ENCODE measurements at places on chromosomes 12 and 14. TPM values are rescaled to one million over a fixed set of nuclear protein-coding genes. Genes with fewer than 3 reads are reported as not detected.

The RNASE2 gene
- total RNA-seq: not detected

The PRR4 gene
- total RNA-seq: 2.6 TPM

The HOXC11 gene
- not detected for total RNA-seq

The A2M gene
- total RNA-seq: 0.12 TPM

The IL23A gene
- total RNA-seq: 20.1 TPM

The GZMB gene
- 692 TPM for total RNA-seq

The NTF3 gene
- total RNA-seq: not detected

GRCh38 chr12:57124261-57124877, 3.9 kb upstream of the LRP1 start:
- peak; percentile 80 for DNase-seq

- no peak for DNase-seq
Observed at GRCh38 chr14:90593254-90594040, 196.6 kb downstream of the CALM1 start.

- no peak for DNase-seq
Observed at GRCh38 chr12:131226345-131227265, 272.9 kb downstream of the ADGRD1 start.

DNA sequence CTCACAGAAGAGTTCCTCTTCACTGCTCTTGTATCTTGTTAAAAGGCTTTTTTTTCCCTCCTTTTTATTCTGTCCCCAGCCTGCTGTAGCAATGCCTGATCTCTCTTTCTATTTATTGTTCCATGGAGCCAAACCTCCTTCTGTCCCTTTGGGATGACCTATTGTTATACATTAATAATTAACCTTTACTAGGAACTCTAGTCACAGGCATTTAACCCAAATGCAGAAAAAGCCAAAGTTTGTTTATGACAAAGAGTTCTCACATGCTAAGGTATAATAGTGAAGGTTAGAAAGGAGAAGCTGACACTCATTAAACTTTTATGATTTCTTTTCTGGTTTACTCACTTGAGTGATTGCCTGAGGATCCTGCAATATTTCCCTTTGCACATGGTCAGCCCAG, 535.8 kb downstream of the NRXN3 start:
- no peak for DNase-seq

- no peak for DNase-seq
Observed at GRCh38 chr12:27229367-27229766, 14.7 kb upstream of the STK38L start.

- no peak for DNase-seq
Observed at GRCh38 chr14:54857830-54858269, 44.8 kb downstream of the GCH1 start.

DNA sequence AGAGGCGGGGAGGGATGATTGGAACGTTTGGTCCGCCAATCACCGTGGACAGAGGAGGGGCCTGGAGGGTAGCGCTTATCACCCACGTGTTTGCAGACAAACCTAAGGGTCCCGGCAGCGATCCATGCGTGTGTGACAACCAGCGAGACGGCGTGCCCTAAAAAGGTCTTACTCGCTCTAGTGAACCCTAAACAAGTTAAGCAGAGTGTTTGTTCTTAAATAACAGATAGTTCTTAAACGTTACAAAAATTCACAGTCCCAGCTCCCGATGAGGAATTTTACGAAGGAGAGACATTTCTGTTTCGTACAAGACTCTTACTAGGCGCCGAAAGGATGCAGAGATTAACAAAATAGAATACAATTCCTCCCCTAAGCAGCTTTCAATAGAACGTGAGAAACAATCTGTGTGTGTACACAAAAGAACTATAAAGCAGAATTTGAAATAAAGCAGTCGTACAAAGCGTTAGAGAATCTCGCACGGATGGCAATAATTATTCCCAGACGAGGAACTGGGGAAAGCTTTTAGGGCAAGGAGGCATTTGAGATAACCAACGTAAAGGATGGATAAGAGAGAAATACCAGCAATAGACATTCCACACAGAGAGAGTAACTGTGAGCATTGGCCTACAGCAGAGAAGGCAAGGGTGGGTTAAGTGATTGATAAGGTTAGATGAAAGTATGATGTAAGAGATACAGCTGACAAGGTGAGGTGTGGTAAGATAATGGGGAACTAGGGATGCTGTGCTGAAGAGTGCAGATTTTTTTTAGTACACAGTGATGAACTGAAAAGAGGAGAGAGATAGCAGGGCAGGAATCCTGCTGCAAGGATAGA, 831 bp upstream of the RPS6KA5 start:
- no peak for DNase-seq

DNA sequence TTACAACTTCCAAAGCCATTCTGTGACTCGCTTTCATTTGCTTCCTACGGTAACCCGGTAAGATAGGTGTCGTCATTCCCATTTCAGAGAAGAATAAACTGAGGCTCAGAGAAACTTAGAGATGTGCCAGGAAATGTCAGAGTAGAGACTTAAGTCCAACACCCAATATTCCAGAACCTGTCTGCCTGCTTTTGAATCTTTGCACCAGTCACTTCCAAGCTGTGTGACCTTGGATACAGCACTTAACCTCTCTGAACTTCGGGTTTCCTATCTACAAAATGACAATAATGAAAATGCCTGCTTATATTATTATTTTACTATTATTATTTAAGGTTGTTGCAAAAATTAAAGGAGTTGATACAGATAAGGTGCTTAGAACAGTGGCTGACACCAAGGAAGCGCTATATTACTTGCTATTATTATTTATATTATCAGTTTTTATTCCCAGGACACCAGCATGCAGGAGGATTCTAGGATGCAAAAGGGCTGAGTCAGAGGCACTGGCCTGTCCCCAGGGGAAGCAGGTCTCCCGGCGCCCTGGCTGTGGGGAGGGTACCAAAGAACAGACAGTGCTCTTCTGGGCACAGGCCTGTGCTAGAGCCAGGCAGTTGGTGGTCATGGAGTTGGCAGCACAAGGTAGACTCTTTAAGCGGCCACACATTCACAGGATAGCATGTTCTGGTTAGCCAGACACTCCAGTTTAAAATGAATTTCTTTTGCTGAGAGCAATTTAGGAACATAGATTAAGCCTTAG, 5.4 kb downstream of the HSPB8 start:
- no peak for DNase-seq

GRCh38 chr14:50000380-50001150, 107.7 kb downstream of the ARF6 start:
- peak; percentile 70 for DNase-seq

DNA sequence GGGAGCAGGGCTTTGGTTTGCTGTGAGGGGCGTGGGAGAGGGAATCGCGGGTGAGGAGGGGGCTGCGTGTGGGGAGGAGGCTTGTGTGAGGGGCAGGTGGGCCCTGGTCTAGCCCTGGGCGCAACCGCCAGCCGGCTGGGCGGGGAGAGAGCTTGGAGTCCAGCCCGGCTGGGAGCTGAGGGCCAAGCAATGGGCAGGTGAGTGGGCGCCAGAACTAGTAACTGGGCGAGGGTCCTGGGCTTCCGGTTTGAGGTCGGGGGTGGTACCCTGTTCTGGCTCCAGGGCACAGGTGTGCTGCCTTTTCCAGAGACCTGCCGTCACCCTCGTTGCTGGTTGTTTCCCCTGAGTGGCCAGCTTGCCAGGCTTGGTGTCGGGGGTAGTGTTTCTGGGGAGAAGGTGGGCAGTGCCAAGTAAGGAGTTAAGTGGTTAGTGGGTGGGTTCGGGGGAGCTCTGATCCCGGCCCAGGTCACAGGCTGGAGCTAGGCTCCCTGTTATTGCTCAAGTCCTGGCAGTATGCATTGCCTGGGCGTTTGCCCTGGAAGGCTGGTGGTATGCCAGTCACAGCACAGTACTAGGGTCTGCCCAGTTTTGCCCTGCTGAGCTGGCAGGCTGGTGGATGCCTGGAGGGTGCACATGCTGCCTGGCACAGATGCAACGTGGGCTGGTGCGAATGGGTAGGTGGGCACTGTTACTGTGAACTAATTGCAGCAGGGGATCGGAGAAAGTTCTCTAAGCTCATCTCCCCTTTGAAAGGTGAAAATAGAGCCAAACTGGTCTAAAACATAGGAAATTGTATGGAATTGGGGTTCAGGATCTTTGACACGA, 683 bp downstream of the CIPC start:
- peak; percentile 6 for DNase-seq

DNA sequence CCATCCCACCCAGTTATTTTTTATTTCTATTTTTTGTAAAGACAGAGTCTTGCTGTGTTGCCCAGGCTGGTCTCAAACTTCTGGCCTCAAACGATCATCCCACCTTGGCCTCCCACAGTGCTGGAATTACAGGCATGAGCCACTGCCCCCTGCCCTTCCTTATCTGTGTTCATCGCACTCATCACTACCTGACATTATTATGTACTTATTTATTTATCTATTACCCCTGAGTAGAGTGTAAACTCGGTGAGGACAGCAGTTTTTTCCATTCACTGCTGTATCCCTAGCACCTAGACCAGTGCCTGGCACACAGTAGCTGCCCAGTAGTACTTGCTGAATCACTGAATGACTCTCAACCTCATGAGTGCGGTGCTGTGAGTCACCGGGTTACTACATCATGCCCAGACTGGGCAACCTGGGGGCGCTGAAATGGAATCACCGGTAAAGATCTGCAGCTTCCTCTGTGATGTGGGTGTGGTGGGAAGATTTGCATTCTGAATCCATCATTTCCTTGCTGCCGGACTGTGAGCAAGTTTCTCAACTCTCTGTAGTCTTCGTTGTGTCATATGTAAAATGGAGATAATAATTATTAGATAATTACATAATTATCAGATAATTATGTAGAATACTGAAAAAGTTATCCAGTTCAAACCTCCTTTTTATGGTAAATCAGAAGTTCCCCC, 81.9 kb upstream of the USP44 start:
- DNase-seq: no peak

DNA sequence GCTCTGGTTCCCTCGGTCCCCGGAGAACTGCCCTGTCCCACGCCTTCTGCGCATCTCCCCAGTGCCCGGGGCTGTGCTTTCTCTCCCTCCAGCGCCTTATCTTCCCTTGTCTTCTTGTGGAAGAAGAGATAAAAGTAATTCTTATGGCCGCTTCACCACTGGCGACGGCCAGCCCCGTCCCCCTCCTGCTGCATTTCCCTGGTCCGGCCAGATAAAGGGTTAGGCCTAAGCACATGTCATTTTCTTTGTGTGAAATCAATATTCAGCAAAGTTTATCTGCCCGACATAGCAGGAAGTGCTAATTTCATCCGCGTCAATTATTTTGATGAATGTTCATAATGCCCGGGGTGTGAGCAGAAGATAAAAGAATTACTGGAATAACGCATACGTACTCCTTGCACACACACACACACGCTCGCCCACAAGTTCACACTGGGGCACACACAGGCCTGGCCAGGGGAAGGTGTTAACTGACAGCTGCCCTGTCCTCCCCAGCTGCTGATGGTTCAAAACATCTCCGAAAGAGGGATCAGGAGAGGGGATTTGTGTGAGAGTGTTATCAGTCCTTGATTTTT, 177.7 kb upstream of the LHX5 start:
- no peak for DNase-seq

DNA sequence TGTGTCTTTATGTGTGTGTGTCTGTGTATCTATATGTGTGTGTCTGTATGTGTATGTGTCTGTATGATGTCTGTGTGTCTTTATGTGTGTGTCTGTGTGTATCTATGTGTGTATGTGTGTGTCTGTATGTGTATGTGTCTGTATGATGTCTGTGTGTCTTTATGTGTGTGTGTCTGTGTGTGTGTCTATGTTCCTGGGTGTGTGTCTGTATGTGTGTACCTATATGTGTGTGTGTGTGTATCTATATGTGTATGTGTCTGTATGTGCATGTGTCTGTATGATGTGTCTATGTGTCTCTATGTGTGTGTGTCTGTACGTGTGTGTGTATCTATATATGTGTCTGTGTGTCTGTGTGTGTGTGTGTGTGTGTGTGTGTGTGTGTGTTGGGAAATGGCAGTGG, 19.0 kb upstream of the CD9 start:
- no peak for DNase-seq

GRCh38 chr12:119008691-119009221, 27.4 kb downstream of the SRRM4 start:
- no peak for DNase-seq

GRCh38 chr12:68056300-68056699, 67.1 kb downstream of the IFNG-AS1 start:
- no peak for DNase-seq

GRCh38 chr12:269191-269590, 6.6 kb upstream of the SLC6A13 start:
- no peak for DNase-seq

- no peak for DNase-seq
Observed at GRCh38 chr12:19546611-19547162, 107.4 kb downstream of the AEBP2 start.

Data from naive thymus-derived CD4-positive, alpha-beta T cell (primary cell).